ENCODE measurements at places on chromosomes 3 and 15.

GRCh38 chr3:69143612-69144011 is 21.2 kb upstream of the LMOD3 start:
- DNase-seq: no peak

GRCh38 chr3:53808496-53808895 is 37.7 kb downstream of the CHDH start:
- no peak for DNase-seq

DNA sequence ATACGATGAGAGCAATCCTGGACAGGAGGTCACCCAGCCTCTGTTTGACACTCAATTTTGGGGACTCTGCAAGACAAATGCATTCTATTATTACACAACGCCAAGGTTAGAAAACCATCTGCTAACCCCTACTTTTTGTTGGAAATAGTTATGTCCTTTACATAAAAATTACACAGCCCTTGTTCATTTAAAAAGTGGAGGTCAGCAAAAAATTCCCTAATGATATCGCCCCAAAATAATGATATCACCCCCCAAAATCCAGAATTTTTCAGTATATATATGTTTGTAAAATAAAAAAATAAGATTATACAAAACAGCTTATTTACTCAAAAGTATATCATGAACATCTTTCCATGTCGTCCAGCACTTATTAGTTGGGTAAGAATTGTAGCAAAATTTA is 11.4 kb downstream of the ROPN1 start:
- DNase-seq: no peak

- DNase-seq: no peak
Measured at GRCh38 chr15:68424754-68425390, 7.1 kb downstream of the ITGA11 start.

DNA sequence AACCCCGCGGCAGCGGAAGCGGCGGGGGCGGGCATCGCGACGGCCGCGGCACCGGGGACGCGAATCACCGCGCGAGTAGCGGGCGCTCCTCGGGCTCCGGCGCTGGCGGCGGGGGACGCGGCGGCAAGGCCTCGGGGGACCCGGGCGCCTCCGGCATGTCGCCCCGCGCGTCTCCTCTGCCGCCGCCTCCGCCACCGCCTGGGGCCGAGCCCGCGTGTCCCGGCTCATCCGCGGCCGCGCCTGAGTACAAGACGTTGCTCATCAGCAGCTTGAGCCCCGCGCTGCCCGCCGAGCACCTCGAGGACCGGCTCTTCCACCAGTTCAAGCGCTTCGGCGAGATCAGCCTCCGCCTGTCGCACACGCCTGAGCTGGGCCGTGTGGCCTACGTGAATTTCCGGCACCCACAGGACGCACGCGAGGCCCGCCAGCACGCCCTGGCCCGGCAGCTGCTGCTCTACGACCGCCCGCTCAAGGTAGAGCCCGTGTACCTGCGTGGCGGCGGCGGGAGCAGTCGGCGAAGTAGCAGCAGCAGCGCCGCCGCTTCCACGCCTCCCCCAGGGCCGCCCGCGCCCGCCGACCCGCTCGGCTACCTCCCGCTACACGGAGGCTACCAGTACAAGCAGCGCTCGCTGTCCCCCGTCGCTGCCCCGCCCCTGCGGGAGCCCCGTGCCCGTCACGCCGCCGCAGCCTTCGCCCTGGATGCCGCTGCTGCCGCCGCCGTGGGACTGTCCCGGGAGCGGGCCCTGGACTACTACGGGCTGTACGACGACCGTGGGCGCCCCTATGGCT is 675 bp downstream of the RBM15B start:
- DNase-seq: no peak

DNA sequence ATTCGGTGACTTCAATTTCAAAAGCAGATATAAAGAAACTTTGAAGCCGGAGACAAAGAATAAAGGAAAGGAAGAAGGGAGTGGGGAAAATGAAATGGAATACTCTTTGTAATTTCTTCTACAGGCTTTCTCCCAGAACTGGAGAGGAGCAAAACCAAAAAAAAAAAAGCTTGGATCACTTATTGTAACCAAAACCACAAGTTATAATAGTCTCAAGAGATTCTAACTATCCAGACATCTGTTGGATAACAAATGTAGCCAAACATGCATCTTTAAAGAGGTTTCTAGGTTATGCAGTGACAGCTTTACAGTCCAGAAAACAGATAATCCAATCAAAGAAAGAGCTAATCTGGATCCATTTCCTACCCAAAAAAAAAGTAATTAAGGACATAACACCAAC is 36.2 kb downstream of the VGLL3 start:
- no peak for DNase-seq

- DNase-seq: no peak
Measured at GRCh38 chr3:156358232-156358631, 196.7 kb downstream of the SSR3 start.

- no peak for DNase-seq
Measured at GRCh38 chr15:59176653-59177316, 29.9 kb upstream of the LDHAL6B start.

DNA sequence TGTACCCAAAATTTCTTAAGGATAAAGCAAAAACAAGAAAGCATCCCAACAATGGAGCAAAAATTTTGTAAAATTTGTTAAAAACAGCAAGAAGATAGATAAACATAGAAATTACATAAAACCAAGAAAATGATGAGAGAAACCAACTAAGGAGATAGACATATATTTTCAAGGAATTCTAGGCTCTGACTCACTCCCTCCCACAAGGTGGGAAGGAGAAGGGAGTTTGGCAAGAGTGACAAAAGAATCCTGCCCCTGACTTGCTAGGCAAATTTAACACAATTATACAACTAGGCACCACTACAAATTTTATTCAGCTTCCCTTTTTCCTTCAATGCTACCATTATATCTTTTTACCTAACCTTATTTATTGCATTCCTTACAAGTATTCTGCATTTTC is 70.9 kb downstream of the MYO9A start:
- DNase-seq: no peak

DNA sequence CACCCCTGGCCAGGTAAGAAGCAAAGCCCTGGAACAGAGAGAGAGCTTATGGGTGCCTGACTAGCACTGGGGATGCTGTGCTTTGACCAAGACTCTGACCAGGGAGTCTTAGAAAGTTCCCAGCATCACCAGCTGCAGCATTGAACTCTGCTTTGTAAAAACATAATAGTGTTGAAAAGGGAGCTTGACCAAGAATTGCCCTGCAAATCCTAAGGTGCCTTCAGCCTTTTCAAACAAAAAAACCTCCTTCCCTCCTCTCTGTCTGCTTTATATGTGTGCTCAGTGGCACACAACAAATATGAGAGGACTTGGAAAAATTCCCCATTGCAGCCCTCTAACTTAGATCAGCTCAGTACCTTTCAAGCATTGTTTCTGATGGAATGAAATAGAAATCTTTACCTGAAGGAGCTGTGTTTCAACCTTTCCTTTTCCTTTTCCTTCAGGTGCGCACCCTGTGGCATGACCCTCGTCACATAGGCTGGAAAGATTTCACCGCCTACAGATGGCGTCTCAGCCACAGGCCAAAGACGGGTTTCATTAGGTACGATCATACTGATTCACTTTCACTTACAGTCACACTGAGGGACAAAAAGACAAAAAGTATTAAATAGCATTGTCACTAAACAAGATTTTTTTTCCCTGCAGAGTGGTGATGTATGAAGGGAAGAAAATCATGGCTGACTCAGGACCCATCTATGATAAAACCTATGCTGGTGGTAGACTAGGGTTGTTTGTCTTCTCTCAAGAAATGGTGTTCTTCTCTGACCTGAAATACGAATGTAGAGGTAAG is 13.0 kb downstream of the THBS1 start:
- no peak for DNase-seq

DNA sequence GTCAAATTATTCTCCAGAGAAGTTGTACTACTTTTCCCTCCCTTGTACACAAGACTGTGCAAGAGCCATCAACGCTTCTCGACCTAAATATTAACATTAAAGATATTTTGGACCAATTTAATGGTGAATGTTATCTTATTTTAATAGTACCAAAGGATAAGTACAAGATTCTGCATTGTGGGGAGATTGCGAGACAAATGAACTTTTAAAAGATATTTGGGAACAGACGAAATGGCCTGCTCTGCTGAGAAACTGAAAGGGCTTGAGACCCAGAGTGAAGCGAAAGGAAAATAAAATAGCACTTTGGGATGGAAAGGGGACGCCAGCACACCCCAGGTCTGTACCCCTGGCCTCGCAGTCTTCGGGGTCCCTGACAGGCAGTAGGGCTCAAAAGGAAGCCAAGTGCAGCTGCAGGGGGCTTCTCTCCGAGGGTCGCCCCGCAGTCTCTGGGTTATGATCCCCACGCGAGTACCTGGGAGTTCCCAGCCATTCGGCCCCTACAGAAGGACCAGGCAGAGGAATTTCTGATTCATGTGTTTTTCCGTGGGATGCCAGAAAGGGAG is 97.6 kb upstream of the VGLL3 start:
- no peak for DNase-seq

DNA sequence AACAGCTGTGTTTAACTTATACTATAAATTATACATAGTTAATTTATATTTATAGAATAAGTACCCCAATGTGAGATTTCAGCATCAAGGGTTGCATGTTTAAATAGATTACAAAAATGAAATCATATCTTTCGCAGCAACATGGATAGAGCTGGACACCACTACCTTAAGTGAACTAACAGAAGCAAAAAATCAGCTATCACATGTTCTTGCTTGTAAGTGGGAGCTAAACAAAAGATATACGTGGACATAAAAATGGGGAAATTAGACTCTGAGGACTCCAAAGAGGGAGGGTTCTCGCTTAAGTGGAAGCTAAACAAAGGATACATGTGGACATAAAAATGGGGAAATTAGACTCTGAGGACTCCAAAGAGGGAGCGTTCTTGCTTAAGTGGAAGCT is 626.5 kb upstream of the DPPA4 start:
- DNase-seq: no peak

DNA sequence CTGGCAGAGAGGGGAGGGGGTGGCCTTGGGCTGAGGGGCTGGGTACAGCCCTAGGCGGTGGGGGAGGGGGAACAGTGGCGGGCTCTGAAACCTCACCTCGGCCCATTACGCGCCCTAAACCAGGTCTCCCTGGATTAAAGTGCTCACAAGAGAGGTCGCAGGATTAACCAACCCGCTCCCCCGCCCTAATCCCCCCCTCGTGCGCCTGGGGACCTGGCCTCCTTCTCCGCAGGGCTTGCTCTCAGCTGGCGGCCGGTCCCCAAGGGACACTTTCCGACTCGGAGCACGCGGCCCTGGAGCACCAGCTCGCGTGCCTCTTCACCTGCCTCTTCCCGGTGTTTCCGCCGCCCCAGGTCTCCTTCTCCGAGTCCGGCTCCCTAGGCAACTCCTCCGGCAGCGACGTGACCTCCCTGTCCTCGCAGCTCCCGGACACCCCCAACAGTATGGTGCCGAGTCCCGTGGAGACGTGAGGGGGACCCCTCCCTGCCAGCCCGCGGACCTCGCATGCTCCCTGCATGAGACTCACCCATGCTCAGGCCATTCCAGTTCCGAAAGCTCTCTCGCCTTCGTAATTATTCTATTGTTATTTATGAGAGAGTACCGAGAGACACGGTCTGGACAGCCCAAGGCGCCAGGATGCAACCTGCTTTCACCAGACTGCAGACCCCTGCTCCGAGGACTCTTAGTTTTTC is 4.9 kb downstream of the ISL2 start:
- no peak for DNase-seq

DNA sequence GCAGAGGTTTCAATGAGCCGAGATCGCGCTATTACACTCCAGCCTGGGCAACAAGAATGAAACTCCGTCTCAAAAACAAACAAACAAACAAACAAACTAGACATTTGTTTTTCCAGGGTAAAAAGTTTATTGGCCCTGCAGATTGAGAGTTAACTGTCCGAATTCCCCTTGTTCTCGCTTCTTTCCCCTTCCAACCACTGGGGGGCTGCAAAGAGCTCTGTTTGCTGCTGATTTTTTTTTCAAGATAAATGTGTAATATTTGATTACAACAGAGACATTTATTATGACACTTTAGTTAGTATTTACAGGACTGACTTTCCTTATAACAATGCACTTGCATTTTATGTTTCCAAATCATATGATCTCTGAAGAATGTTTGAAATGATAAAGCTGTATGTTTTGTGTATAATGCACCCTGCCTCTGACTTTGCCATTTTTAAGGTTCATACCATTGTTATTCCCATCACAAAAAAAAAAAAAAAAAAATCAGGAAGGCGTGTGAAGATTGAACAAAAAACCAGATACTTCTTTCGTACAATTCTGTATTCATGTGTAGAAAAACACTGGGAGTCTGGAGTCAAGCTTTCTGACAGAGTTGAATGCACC is 2.8 kb downstream of the CLSTN2 start:
- no peak for DNase-seq

DNA sequence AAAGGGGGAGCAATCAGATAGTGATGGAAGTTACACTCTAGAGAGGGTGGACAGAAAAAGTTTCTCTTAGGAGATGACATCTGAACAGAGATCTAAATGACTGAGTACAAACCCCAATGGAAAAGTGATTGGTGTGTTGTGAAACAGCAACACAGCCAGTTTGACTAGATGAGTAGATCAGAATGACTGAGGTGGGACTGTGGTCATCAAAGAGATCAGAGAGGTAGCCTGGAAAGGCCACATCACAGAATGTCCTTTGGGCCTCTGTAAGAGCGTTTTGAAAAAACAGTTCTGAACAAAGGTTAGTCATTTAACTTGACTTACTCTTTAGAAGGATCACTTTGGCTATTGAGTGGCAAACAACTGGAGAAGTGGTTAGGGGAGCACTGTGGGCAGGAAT is 10.6 kb downstream of the LRRC58 start:
- no peak for DNase-seq

- DNase-seq: no peak
Measured at GRCh38 chr15:58154769-58155168, 16.6 kb downstream of the AQP9 start.

DNA sequence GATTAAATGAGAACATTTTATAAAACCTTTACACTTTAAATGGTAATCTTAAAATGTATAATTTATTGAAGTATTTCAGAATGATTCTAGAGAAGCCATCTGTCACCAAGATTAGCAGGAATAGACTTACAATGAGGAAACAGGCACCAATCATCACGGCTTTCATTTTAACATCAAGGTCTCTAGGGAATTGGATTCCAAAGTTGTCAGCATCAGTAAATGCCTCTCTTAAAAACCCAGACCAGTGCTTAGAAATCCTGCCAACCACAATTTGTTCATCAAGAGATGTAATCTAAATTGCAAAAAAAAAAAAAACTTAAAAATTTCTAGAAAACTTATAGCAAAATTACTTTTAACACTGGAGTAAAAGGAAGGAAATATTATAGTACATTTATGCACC is 20.3 kb downstream of the PLSCR2 start:
- no peak for DNase-seq

GRCh38 chr3:72301779-72302178 is 516.8 kb upstream of the PROK2 start:
- no peak for DNase-seq

- no peak for DNase-seq
Measured at GRCh38 chr15:77816983-77817382, 184.3 kb upstream of the LINGO1 start.

DNA sequence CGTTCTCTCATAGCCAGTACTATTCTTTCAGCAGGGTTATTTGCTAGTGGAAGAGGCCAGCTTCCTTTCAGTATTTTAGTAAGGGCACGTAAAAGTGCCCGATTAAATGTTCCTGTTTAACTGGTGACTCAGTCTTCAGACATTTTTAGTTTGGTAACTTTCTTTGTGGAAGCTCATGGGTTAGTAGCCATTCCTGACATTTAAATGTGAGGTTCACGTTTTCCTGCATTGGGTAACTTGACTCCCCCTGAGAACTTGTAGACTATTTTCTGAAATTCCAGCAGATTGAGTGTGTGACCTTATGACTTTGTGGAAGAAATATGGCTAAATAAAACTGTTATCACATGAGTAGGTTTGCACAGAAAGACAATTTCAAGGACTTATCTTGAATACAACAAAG is 16.9 kb downstream of the ABHD2 start:
- DNase-seq: no peak

Data from stimulated activated CD4-positive, alpha-beta T cell treated with anti-CD3 and anti-CD28 coated beads, Interleukin-1b, Interleukin-23, amount 100 ng/mL, for 1 hour (primary cell).